Stimulated activated CD8-positive, alpha-beta memory T cell treated with anti-CD3 and anti-CD28 coated beads, Interleukin-15, amount 100 ng/mL, for 24 hours (primary cell): ENCODE measurements at places on chromosomes 12 and 14.
A peak's percentile ranks its signal among the peaks of the same experiment; 100 is the strongest.

GRCh38 chr12:19138551-19138950 is 9.0 kb downstream of the PLEKHA5 start:
- no peak for DNase-seq

- DNase-seq, result no peak
These were observed 99.9 kb downstream of the TMTC3 start for GRCh38 chr12:88241862-88242570.

DNA sequence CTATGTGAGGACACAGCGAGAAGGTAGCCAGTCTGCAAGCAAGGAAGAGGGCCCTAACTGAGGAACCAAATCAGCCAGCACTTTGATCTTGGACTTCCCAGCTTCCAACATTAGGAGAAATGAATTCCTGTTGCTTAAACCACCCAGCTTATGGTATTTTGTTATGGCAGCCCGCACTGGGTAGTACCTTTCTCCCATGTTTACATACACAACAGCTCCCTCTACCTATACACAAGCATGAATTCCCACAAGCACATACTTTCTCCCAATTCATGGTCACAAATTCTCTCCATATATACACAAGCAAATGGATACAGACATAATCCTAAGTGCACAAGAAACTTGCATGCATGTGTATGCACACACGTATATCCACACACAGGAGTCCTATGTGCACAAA is 7.4 kb downstream of the ITGB7 start:
- DNase-seq, result no peak

- DNase-seq, result no peak
These were observed 33.8 kb upstream of the SMUG1 start for GRCh38 chr12:54222609-54223008.

- no peak for DNase-seq
These were observed 73.3 kb downstream of the ASCL4 start for GRCh38 chr12:107847830-107848229.

GRCh38 chr12:119153477-119154434 is 25.0 kb upstream of the HSPB8 start:
- no peak for DNase-seq

- no peak for DNase-seq
These were observed 558.2 kb downstream of the FLRT2 start for GRCh38 chr14:86088156-86088555.

DNA sequence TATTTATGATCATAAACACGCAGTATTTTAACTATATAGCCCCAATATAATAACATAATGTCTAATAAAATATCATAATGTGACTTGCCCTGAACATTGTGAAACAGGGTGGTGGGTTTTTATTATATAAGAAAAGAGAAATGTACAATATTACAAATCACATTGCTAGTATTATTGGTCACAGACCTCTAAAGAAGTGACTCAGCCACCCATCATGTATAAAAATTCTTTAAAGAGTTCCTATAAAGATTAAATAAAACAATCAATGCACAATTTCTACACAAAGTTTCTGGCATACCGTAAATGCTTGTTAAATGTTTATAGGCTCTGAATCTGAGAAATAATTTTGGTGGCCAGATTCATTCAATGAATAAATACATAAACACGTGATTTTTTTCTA is 28.9 kb downstream of the ABCC9 start:
- DNase-seq, result no peak

DNA sequence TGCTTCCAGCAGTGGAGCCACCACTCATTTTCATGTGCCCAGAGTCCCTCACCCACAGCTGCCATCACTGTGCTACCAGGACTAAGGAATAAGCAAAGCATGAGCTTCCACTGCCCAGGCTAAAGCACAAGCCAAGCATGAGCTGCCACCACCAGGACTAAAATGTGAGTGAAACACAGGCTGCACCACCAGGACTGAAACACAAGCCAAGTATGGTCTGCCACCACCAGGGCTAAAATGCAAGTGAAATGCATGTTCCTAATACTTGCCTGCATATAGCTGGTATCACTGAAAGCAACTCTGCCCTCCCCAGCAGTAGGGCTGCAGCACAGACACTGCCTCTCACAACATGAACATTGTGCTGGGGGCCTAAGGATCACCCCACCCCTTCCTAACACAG is 30.0 kb downstream of the CEP83 start:
- no peak for DNase-seq

DNA sequence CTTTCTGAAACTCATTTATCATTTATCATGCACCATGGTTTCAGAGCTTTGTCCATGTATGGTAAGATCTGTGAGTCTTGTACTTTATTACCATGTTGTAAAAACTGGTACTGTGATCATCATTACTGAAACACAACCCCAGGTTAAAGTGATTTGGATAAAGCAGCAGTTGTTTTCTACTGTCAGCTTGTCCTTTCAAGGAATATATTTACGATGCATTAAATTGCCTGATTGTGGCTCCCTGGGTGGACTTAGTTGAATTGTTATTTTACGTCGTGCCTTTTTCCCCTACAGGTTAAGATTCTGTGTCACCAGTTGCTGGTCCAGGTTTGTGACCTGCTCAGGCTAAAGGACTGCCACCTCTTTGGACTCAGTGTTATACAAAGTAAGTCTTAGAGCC is 46.1 kb downstream of the FRMD6 start:
- no peak for DNase-seq

GRCh38 chr14:51335961-51336723 is 96.1 kb downstream of the TMX1 start:
- no peak for DNase-seq

- DNase-seq, result no peak
These were observed 48.2 kb upstream of the FRMD6 start for GRCh38 chr14:51603495-51603894.

- DNase-seq, result no peak
These were observed 151.0 kb upstream of the ATP2B1 start for GRCh38 chr12:89859508-89860220.

DNA sequence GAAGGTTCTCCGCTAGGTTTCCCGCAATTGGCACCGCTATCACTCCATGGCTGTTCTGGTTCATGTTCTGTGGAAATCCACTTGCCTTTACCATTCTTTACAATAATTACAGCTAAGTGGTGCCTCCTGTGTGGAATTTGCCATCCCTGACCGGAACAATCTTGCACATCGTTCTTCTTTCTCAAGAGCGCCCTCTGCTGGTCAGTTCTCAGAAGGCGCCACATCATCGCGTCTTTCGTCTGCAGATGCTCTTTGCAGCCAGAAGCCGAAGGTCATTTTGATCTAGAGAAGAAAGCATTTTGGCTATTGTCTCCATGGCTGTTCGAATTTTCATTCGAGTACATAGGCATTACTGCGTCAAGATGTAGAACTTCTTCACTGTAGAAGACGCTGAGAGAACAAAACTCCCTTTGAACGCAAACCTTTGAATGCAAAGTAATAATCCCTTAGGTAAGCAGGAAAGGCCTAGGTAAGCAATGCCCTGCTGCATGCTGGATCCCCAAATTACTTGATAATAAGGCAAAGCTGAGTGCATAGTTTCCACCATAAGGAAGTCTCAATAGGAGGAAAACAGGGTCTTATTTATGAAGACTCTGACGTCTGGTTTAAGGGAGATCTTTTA is 10.1 kb upstream of the RTRAF start:
- peak; percentile 86 for DNase-seq

DNA sequence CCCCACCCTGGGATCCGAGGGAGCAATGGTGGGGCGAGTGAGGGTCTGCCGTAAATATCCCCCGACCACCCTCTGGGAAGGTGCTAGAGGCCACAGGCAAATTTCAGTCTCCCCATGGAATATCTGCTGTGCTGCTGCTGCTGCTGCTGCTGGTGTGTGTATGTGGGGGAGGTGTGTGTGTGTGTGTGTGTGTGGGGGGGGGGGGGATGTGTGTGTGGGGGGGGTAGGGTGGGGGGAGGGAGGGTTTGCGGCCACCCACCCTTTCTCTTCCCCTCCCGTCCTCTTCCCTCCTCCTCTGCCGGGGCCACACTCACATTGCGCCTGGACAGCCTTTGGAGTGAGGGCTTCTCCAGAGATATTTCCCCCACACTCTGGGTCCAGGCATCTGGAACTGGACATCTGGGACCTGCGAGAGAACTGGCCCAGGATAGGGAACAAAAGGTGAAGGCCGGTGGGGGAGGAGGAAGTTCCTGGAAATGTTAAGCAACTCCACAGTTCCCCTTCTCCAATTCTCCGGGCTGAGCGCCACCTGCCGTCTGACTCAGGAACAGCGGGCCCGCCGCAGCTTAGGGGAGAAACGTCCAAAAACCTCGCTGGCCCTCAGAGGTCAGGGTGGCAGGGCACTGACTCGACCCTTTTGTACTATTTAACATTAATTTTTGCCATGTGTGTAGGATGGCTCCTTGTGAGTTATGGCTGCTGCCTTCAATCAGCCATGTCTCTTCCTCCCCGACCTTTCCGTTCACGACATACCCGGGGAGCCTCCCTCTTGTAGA is at the start of gene C1RL:
Gene C1RL, minus strand, starts transcription at position 419 of the 776 bp plus-strand sequence. Its CDS starts 34 bp downstream, at position 385.
- peak; percentile 84 for DNase-seq
